ENCODE measurements at places on chromosomes 3 and 15. TPM values are rescaled to one million over a fixed set of nuclear protein-coding genes. Genes with fewer than 3 reads are reported as not detected.

The SI gene
- not detected for polyA plus RNA-seq

The FGF7 gene
- polyA plus RNA-seq, result 2.0 TPM

The IL17RE gene
- 0.42 TPM for polyA plus RNA-seq

The CPNE9 gene
- polyA plus RNA-seq, result 12.5 TPM

The TRPM1 gene
- polyA plus RNA-seq, result 0.39 TPM

The LMAN1L gene
- not detected for polyA plus RNA-seq

The ACAN gene
- not detected for polyA plus RNA-seq

The ST3GAL6 gene
- polyA plus RNA-seq, result 46.5 TPM

The LRTM1 gene
- not detected for polyA plus RNA-seq

The SAXO2 gene
- polyA plus RNA-seq, result 6.4 TPM

The CYFIP1 gene
- 12.1 TPM for polyA plus RNA-seq

The CPB1 gene
- not detected for polyA plus RNA-seq

The PRSS50 gene
- polyA plus RNA-seq, result not detected

The RSRC1 gene
- polyA plus RNA-seq, result 149 TPM

The GPR160 gene
- polyA plus RNA-seq, result 0.16 TPM

The SERINC4 gene
- not detected for polyA plus RNA-seq

The IL17RB gene
- 5.1 TPM for polyA plus RNA-seq

The CADPS gene
- polyA plus RNA-seq, result 72.5 TPM

The MCTP2 gene
- polyA plus RNA-seq, result 0.07 TPM

The C3orf85 gene
- not detected for polyA plus RNA-seq

The PP2D1 gene
- not detected for polyA plus RNA-seq

The GOLGA6A gene
- polyA plus RNA-seq, result not detected

The SPATA12 gene
- polyA plus RNA-seq, result not detected

The ZPLD1 gene
- not detected for polyA plus RNA-seq

The C3orf70 gene
- polyA plus RNA-seq, result 4.6 TPM

The MLF1 gene
- 70.6 TPM for polyA plus RNA-seq

The RBP2 gene
- not detected for polyA plus RNA-seq

The IQCF5 gene
- not detected for polyA plus RNA-seq

The KBTBD13 gene
- polyA plus RNA-seq, result not detected

The NME9 gene
- 6.2 TPM for polyA plus RNA-seq
